ENCODE measurements at places on chromosomes 6 and 20. TPM values are rescaled to one million over a fixed set of nuclear protein-coding genes. Genes with fewer than 3 reads are reported as not detected.
A peak's percentile ranks its signal among the peaks of the same experiment; 100 is the strongest.

DNA sequence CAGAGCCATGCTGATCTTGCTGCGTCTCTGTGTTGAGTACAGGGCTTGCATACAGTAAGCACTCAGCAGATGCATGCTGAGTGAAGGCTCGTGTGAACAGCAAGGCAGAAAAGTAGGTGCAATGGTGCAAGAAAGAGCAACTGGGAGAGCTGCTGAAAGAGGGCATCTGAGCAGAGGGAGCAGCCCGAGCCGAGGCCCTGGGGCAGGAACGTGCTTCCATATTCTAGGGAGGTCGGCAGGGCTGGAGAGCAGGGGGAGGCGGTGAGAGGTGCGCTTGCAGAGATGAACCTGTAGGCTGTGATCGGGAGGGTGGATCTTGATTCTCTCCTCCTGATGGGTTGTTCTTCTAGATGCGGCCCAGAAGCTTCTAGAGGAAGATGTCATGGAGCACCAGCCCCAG lies 26.4 kb upstream of the STX16 start:
- no peak overlapping the region for H3K27ac ChIP-seq
- H3K27me3 ChIP-seq, result no peaks in the 10 kb centered on the region
- no peak for DNase-seq
- H3K4me3 ChIP-seq, result no peak overlapping the region

- H3K27me3 ChIP-seq, result no peaks in the 10 kb centered on the region
- H3K4me3 ChIP-seq, result no peak overlapping the region
- H3K36me3 ChIP-seq, result no peaks in the 10 kb centered on the region
These were observed 50.5 kb upstream of the ASIP start for GRCh38 chr20:34190679-34191090.

DNA sequence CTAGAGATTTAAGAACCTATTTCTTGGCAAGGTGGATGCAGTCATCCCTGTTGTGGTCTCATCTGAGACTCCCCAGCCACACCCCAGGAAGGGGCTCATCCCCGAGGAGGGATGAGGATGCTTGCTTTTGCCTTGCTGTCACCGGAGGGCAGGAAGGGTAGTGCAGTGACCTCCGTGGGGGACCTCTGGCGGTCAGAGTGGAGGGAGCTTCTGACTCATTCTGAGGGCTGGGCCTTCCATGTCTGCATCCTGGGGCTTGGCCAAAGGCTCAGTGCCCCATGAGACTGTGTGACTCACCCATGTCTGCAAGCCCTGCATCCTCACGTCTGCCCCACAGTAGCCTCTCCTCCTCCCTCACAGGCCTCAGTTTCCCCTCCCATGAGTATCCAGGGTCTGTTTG lies 38.7 kb downstream of the UQCC2 start:
- peaks cover 5% of the 10 kb centered on the region for H3K4me1 ChIP-seq
- no peaks in the 10 kb centered on the region for H3K36me3 ChIP-seq
- DNase-seq, result no peak
- no peaks in the 10 kb centered on the region for H3K27me3 ChIP-seq
- H3K27ac ChIP-seq, result no peak overlapping the region

DNA sequence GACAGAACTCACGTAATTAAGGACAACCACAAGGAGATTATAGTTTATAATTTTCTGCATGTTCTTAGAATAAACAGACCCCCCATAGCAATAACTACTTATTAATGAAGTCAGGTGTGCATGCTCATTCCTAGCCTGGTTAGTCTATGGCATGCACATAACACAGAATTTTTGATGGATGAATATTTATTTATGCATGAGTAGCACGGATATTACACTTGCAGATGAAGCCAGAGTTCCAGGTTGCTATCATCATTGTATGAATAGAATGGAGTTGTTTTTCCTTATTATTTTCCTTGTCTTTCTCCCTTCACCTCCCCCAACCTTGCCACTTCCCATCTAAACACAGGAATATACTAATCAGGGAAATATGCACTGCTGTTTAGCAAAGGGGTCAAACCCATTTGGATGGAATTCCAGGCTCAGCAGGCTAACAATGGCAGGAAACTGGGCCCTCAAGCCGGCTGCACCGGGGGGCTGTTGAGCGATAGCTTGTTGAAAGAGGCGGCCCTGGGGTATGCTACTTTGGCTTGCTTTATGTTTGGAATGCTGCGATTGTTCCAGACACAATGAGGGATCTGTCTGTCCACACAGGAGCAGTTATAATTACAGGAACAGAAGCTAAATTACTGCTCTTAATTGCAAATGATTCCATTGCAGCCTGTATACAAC lies 112.6 kb downstream of the TMEM170B start:
- no peaks in the 10 kb centered on the region for H3K27me3 ChIP-seq
- H3K4me3 ChIP-seq, result no peak overlapping the region
- H3K4me1 ChIP-seq, result no peaks in the 10 kb centered on the region
- no peak for DNase-seq
- no peaks in the 10 kb centered on the region for H3K36me3 ChIP-seq

DNA sequence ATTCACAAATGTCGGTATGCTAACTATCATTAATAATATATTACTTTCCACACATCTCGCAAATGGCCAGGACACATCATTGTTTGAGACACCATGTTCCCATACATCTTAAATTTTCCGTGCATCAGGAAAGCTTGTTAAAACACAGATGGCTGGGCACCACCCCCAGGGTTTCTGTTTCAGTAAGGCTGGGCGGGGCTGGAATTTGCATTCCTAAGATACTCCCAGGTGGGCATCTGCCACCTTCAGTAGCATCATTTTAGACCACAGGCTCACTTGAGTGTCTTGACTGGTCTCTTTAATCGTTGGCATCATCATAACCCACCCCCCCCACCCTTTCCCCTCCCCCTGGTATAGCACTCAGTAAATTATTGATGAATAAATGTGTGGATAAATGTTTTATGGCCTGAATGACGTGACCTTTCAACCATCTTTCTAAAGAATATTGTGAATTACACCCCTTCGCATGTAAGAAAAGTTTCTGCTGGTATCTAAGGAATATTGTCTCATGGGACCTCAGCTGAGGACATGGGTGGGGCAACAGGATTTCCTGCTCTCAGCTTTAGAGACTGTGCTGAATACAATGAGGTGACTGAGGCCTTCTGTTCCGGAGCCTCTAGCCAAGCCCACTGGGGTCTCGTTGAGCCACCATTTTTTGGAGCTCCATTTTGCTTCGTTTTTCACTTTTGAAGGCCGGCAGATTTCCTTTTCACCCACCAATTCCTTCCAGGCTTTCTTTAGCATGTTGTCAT lies 124.1 kb upstream of the NEDD9 start:
- no peak overlapping the region for H3K27ac ChIP-seq
- H3K36me3 ChIP-seq, result no peaks in the 10 kb centered on the region
- no peaks in the 10 kb centered on the region for H3K27me3 ChIP-seq
- DNase-seq, result no peak
- H3K4me1 ChIP-seq, result no peaks in the 10 kb centered on the region

DNA sequence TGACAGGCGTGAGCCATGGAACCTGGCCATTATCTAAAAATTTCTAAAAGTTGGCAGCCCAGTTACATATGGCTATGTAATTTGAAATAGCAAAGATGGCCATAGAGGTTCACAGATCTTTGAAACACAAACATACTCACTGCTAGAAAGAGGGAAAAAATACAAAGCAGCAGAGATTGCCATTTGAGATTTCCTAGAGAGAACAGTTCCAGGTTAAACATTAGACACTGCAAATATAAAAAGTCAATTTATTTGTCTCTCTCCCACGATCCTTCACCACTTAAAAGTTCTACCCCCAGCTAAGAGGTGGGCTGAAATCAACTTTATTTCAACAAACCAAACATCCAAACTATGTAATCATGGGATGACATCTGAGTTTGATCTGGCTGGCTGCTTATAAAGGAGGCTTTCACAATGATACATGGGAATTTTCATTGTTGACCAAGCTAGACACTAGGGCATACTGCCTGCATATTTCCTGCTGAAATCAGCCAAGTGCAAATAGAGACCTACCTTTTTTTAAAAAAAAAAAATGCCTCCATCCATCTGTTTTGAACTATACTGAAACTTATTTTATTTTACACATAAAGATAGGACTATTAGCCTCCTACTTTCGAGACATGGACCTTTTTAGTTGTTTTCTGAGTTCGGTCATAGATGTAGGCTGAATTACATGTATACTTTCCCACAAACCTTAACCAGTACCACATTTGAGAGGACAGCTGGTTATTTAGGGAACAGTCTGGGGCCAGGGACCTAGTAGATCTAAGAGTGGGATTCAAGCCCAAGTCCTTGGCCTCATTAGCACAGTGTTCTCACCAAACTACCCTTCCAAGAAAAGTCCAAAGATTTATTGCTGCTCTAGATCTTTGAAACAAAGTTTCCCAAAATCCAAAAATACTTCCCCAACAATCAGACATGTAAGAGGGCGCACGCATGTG lies 16.6 kb downstream of the DCDC2 start:
- H3K36me3 ChIP-seq, result no peaks in the 10 kb centered on the region
- DNase-seq, result no peak
- H3K4me1 ChIP-seq, result no peaks in the 10 kb centered on the region
- H3K27ac ChIP-seq, result no peak overlapping the region

DNA sequence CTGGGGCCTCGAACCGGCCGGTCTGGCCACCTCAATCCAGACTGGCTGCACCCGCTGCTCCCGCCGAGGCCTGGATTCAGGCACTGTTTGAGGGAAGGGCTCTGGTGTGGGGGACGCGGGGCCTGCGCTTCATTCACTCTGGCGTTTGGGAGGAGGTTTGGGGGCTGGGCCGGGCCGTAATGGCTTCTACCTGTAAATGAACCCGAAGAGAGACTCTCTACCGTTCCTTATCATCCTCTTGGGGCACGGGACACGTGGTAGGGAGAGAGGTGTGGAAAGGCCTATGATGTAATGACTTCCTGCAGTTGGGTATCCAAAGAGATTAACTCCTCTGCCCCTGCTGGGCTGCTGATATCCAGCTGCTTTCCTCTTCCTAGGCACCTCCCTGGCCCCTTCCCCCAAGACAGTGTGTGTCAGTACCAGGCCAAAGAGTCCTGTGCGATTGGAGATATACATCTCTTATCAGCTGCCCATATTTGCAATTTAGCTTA lies 1.8 kb downstream of the FOXO3 start:
- no peaks in the 10 kb centered on the region for H3K36me3 ChIP-seq
- peak overlapping the region; percentile 99 for H3K27ac ChIP-seq
- no peaks in the 10 kb centered on the region for H3K27me3 ChIP-seq
- peak; percentile 89 for DNase-seq
- H3K4me3 ChIP-seq, result peak overlapping the region; percentile 76

GRCh38 chr6:82260997-82261732 lies 13.6 kb upstream of the IBTK start:
- H3K4me1 ChIP-seq, result no peaks in the 10 kb centered on the region
- H3K36me3 ChIP-seq, result no peaks in the 10 kb centered on the region
- H3K27me3 ChIP-seq, result no peaks in the 10 kb centered on the region
- DNase-seq, result no peak
- peak overlapping the region; percentile 1 for H3K27ac ChIP-seq

- H3K4me1 ChIP-seq, result no peaks in the 10 kb centered on the region
- no peaks in the 10 kb centered on the region for H3K27me3 ChIP-seq
- H3K36me3 ChIP-seq, result no peaks in the 10 kb centered on the region
- no peak overlapping the region for H3K27ac ChIP-seq
These were observed 335.0 kb upstream of the KCNQ5 start for GRCh38 chr6:72286911-72287311.

- no peak for DNase-seq
- no peak overlapping the region for H3K4me3 ChIP-seq
- no peaks in the 10 kb centered on the region for H3K27me3 ChIP-seq
- no peaks in the 10 kb centered on the region for H3K36me3 ChIP-seq
- H3K4me1 ChIP-seq, result peaks cover 14% of the 10 kb centered on the region
- H3K27ac ChIP-seq, result no peak overlapping the region
These were observed 381.2 kb downstream of the CD83 start for GRCh38 chr6:14498748-14499147.

- H3K4me3 ChIP-seq, result no peak overlapping the region
- H3K27ac ChIP-seq, result no peak overlapping the region
- no peak for DNase-seq
These were observed 546.3 kb upstream of the CITED2 start for GRCh38 chr6:139920776-139921100.

- no peaks in the 10 kb centered on the region for H3K4me1 ChIP-seq
- no peaks in the 10 kb centered on the region for H3K27me3 ChIP-seq
- DNase-seq, result peak; percentile 88
- H3K4me3 ChIP-seq, result peak overlapping the region; percentile 65
- peak overlapping the region; percentile 81 for H3K27ac ChIP-seq
- H3K36me3 ChIP-seq, result no peaks in the 10 kb centered on the region
These were observed 793 bp downstream of the GMPR start for GRCh38 chr6:16238963-16239797.

- H3K4me3 ChIP-seq, result no peak overlapping the region
- H3K36me3 ChIP-seq, result no peaks in the 10 kb centered on the region
- DNase-seq, result peak; percentile 64
- H3K27ac ChIP-seq, result peak overlapping the region; percentile 68
- no peaks in the 10 kb centered on the region for H3K27me3 ChIP-seq
These were observed 114.9 kb upstream of the DST start for GRCh38 chr6:56757588-56757984.

DNA sequence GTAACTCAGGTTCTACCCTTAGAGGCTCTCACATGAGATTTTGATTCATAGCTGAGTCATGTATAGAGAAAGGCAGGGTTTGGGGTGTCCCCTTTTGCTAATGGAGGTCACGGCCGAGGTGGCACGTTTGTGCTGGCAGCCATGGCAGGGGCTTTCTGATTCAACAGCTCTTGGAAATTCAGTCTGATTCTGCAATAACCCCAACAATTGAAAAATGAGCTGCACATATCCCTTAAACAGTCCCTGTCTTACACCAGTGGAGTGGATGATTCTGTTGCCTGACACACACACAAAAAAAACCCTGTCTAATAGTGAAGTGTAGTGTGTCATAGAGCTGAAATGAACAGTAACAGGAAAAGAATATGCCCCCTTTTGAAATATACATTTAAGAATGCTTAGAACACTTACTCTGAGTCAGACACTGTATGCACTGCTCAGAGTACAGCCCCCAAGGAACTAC lies 40.4 kb upstream of the ARG1 start:
- H3K4me3 ChIP-seq, result no peak overlapping the region
- no peaks in the 10 kb centered on the region for H3K4me1 ChIP-seq
- H3K36me3 ChIP-seq, result no peaks in the 10 kb centered on the region
- no peak overlapping the region for H3K27ac ChIP-seq

DNA sequence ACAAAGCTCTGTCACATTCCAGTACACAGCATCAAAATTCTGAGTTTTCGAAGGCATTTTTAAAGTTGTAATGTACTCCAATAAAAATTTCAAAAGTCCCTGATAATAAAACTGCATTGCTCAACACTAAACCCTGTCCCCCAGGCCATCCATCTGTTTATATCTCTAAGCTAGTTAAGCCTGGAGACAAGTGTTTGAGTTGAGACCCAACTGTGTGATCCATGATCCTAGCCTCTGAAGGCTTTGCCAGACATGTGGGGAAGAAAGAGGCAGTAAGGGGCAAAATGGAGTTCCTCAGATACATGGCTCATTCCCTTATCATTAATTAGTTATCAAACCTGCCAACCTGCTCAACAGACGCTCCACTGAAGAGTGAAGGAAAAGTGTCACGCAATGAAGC lies 198.4 kb downstream of the ISM1 start:
- no peaks in the 10 kb centered on the region for H3K27me3 ChIP-seq
- H3K36me3 ChIP-seq, result no peaks in the 10 kb centered on the region
- no peak overlapping the region for H3K4me3 ChIP-seq
- DNase-seq, result no peak

The THBD gene
- total RNA-seq, result 26.6 TPM

The HLA-DPA1 gene
- 29.9 TPM for total RNA-seq

The TMEM244 gene
- total RNA-seq, result not detected

The TMEM74B gene
- total RNA-seq, result not detected

The RHAG gene
- 1.4 TPM for total RNA-seq

The PIGU gene
- total RNA-seq, result 6.9 TPM

The LGSN gene
- not detected for total RNA-seq

The BNIP5 gene
- not detected for total RNA-seq

The OR2J3 gene
- not detected for total RNA-seq

The RAB44 gene
- total RNA-seq, result not detected

The KCNK5 gene
- total RNA-seq, result 3.7 TPM
